ENCODE measurements at places on chromosomes 6 and 20. TPM values are rescaled to one million over a fixed set of nuclear protein-coding genes. Genes with fewer than 3 reads are reported as not detected.
A peak's percentile ranks its signal among the peaks of the same experiment; 100 is the strongest.

Gene LPA
- not detected for total RNA-seq

DNA sequence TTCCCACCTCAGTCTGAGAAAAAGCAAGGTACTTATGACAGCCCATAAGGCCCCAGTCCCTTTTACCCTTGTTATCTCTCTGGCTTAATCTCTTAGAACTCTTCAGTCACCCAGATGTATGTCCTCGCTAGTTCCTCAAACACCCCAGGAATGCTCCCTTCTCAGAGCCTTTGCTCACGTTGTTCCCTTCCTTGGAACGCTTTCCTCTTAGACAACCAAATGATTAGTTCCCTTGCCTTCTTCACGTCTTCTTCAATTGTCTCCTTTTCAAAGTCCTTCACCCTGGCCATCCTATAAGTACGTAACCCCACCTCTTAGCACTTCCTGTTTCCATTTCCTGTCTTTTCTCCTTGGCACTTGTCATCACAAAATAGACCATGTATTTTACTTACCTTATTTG is 1.1 kb upstream of the APOBEC2 start:
- H3K27ac ChIP-seq = no peak overlapping the region
- peaks cover 4% of the 10 kb centered on the region for H3K27me3 ChIP-seq
- DNase-seq = no peak
- no peak overlapping the region for H3K4me3 ChIP-seq
- H3K36me3 ChIP-seq = no peaks in the 10 kb centered on the region
- peaks cover 33% of the 10 kb centered on the region for H3K4me1 ChIP-seq

Gene SGK2
- total RNA-seq = 0.45 TPM

GRCh38 chr6:3329393-3330051 is 70.8 kb downstream of the PSMG4 start:
- H3K27ac ChIP-seq = peak overlapping the region; percentile 15
- H3K4me3 ChIP-seq = no peak overlapping the region
- no peaks in the 10 kb centered on the region for H3K27me3 ChIP-seq
- no peak for DNase-seq
- no peaks in the 10 kb centered on the region for H3K36me3 ChIP-seq
- peaks cover 47% of the 10 kb centered on the region for H3K4me1 ChIP-seq

DNA sequence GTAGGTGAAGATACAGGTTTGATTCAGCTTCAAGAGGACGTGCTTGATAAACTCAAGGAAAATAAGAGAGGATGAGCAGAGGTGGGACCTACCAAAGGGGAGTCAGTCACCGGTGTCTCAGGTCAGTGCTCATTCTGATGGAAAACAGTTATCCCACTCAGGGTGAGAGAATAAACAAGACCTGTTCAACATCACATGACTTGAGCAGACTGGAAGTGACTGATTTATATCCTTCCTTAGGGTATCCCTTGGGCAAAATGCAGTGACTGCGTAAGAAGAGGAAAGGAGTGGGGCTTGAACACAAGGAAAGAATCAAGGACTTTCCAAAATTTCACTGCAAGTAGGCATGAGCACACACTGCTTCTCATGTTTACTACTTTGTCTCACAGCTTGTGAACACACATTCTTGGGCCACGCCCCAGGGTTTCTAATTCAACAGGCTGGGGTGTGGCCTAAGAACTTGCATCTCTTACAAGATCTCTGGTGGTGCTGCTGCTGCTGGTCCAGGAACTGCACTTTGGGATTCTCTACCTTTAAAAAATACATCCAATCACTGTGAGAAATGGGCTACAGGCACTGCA is 11.6 kb downstream of the CST3 start:
- no peak overlapping the region for H3K4me3 ChIP-seq
- no peak for DNase-seq
- no peaks in the 10 kb centered on the region for H3K27me3 ChIP-seq
- H3K27ac ChIP-seq = no peak overlapping the region

Data from chondrocyte (in vitro differentiated cells).